ENCODE measurements at places on chromosomes 7 and 10.

GRCh38 chr10:5234106-5234860, 37.6 kb downstream of the AKR1C4 start:
- DNase-seq = no peak

GRCh38 chr7:33774762-33775523, 130.4 kb upstream of the BMPER start:
- no peak for DNase-seq

DNA sequence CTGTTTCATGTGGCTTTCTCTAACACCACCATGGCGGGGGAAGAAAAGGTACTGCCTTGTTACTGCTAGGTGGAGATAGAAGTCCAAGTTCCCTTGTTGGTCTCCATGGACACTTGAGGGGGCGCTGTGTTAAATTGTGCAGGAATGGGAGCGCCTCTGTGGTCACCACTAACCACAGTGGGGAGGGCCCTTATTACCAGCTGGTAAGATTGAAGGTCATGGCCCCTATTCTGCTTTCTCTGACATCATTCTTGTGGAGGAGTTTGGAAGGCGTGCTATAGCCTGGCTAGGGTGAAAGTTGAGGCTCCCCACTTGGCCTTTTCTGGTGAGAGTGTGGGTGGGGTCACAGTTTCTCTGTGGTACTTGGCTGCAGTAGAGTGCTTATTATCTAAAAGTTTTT, 14.9 kb upstream of the MXI1 start:
- DNase-seq = no peak

- DNase-seq = no peak
Observed at GRCh38 chr7:114155116-114156110, 236.6 kb upstream of the PPP1R3A start.

- DNase-seq = no peak
Observed at GRCh38 chr7:45036317-45036716, 36.3 kb downstream of the CCM2 start.

- no peak for DNase-seq
Observed at GRCh38 chr7:73822319-73823173, 8.2 kb upstream of the CLDN4 start.

GRCh38 chr10:21514818-21515351, 10.6 kb downstream of the SKIDA1 start:
- DNase-seq = no peak

DNA sequence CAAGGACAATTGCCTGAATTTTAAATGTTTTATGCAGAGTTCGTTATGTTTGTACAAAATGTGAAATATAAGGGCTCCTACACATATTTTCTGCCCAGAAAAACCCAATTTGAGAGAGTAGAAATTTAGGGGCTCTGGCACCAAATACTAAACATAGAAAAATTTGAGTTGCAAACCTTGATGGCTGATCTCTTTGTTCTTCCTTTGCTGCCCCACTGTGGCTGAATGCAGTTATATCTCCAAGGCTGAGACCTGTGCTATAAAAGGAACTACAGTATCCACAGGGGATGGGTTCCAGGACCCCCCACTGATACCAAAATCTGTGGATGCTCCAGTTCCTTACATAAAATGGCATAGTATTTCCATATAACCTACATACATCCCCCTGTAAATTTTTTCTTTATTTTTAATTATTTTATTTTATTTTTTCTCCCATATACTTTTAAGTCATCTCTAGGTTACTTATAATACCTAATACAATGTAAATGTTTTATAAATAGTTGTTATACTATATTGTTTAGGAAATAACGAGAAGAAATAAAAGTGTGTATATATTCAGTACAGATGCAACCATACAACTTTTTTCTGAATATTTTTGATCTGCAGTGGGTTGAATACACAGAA, 22.5 kb downstream of the CFAP43 start:
- peak; percentile 48 for DNase-seq

DNA sequence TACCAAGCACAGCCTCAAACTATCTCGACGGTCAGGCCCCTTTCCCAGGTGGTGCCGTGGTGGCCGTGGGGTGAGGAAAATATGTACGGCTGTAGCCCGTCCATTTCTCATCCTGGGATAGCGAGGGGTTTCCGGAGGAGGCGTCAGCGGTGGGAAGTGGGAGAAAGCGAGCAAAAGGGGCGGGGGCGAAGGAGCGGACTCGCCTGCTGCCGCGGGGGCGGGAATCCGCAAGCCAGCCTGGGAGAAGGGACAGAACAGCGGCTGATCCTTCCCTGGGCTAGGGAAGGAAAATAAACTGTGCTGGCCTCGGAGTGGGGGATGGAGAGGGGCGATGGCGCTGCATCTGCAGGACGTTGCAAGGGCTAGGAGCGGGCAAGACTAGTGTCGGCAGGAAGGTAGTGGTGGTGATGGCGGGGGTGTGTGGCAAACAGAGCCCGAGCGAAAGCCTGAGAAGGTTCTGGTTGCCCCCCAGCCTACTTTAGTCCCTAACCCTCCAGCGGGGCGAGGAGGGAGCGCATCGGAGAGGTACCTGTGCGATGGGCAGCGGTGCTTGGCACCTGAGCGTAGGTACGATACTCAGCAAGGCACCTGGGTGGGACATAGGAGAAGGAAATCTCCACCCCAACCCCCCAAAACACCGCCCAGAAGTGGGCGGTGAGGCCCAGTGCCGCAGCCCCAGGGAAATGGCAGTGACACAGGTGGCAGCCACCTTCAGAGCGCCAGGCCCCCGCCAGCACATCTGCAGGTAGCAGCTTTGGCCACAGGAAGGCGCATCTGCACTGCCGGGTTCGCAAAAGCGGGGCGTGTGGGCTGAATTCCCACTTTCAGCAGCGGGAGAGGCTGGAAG, 49.9 kb upstream of the STEAP1B start:
- DNase-seq = no peak

- no peak for DNase-seq
Observed at GRCh38 chr7:79221211-79221610, 232.3 kb downstream of the MAGI2 start.

DNA sequence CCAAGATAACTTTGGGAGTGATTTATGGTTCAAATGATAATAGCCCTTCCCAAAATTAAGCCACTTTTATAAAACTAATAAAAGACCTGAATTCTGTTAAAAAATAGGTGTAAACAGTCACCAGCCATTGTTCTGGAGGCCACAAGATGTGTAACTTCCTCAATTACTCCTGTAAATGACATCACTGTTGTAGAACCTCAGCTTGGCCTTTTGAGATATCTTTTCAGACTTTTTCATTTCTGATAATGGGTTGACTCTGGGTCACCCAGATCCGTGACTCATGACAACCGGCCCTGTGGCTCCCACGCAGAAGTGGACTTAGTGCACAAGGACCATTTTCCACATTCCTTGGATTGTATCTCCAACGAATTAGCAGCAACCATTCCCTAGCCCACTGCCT, 106.6 kb downstream of the DKK1 start:
- DNase-seq = no peak

DNA sequence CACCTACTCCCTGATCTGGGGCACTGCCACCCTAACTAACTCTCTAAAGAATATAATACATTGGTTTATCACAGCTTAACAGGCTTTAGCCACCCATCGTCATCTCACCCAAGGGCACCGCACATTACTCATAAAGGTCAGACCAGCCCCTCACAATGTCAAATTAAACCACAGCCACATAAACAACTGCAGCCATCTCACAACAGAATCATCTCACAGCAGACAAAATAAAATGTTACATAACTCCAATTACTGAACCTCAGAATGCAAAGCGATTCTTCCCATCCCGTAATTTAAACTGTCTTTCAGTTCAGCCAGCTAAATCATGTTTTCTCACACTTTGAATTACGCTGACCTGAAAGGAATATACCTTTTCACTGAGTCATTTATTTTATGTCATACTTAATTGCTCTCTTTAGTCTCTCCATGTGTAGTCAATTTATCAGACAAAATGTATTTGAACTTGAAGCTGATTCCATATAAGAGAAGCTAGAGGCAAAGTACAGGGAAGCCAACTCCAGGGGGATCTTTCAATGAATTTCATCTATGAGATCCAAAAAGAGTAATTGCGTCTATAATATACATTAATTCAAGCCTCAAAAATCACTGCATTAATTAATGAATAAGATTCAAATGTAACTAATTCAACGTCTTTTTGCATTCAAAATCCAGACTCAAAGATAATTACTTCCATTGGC, 96.9 kb upstream of the NEBL start:
- DNase-seq = no peak

DNA sequence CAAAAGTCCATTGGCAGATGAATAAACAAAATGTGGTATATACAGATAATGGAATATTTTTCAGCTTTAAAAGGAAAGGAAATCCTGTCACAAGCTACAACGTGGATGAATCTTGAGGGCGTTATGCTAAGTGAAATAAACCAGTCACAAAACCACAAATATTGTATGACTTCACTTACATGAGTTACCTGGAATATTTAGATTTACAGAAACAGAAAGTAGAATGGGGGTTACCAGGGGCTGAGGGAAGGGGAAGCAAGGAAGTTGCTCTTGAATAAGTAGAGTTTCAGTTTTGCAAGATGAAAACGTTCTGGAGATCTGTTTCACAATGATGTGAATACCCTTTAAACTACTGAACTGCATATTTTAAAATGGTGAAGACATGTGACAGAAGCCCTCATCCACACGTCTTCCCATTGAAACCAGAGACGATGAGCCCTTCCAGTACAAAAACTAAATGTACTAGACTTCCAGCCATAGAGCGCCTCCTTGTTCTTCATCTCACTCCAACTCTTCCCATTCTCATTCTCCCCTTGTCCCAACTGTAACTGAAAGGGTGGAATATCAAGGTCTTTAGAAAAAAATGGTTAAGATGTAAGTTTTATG, 62.4 kb downstream of the MICU1 start:
- no peak for DNase-seq

DNA sequence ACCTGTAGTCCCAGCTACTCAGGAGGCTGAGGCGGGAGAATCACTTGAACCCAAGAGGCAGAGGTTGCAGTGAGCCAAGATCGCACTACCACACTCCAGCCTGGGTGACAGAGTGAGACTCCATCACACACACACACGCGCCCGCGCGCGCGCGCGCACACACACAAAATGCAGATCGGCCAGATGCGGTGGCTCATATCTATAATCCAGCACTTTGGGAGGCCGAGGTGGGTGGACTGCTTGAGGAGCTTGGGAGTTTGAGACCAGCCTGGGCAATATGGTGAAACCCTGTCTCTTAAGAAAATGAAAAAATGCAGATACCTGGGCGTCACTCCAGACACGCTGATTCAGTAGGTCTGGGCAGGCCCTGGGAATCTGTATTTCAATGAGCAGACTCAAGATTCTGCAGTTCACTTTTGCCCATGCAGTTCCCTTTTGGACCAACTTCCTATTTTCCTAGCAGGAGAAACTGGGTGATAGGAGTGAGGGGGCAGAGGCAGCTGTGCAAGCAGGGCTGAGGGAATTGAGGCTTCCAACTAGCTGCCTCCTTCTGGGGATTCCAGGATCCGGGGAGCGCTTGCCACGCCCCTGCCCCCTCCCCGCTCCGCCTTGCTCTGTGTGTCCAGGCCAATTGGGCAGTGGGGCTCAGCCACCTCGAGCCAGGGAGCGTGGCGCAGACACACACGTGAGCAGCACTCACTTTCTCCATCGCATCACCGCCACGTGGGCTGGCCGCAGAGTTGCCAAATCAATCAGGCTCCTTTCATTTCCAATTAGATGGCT, 173.6 kb downstream of the SH3PXD2A start:
- no peak for DNase-seq

- no peak for DNase-seq
Observed at GRCh38 chr7:109834851-109835250, 1256.1 kb upstream of the LRRN3 start.

DNA sequence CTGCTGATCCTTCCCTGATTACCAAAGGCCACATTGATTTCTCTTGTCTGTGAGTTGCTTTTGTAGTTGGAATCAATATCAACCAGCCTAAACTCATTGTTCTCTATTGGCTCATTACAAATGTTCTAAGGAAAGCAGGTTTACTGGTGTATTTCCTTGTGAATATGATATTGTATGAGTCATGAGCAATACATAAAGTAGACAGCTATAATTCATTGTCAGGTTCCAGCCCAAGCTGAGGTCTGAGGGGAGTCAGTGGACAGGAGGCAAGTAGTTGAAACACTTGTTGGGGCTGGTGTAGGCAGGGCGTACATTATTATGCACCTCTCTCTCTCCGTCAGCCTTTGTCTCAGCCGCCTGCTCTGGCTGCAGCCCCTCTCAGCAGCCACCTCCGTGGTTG, 451.7 kb downstream of the IPMK start:
- DNase-seq = no peak

DNA sequence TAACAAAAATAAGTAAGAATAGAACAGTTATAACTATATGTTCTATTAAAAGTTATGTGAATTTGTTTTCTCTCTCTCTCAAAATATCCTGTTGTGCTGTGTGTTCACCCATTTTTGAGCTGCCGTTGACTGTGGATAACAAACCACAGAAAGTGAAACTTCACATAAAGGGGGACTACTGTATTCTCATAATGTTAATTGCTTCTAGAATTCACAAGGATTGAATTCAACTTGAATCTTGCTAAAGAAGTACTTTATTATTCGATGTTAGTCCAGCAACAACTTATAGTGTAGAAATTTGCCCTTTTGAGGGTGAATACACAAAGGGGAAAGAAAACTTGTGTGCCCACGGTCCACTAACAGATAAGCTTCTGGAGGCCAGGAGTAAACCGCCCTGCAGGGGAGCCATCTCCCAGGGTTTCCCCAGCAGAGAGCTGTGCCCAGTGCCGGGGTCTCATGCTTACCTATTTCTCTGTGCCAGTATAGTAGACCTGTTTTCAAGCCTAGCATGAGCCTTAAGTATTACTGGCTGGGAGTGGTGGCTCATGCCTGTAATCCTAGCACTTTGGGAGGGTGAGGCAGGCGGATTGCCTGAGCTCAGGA, 87.1 kb downstream of the KAT6B start:
- no peak for DNase-seq

DNA sequence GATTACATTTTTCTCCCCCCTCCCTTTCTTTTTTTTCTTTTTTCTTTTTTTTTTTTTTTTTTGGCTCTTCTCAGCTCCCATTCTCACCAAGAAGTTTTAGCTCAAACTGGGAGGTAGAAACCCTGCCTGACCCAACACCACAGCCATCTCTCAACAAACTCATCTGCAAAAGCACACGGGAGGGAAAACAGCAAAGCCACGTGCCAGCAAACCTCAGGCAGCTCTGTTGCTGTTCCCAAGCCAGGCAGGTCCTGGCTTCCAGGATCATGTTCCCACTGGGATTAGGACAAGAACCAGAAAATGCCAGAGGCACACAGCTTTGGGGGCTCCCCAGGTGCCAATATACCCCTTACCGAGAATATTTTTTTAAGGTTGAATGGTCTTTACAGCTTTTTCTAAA, 56.7 kb downstream of the ITIH5 start:
- no peak for DNase-seq

GRCh38 chr10:120105001-120105400, 212.5 kb downstream of the SEC23IP start:
- no peak for DNase-seq

DNA sequence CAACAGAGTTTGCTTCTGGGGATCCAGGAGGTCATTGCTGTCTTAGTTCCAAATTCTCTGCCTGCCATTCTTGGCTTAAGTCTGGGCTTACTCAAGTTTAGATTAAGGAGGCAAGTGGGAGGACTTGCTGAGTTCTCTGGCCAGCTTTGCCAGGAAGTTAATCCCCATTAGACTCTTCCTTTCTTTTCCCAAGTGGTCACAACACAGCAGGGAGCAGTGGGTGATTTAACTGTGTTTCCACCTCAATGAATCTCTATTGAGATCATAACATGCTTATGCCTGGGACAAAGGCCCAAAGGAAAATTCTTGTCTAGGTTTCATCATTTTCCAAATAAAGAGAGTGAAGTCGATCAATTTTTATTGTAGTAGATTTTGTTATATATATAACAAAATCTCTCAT, 1159.6 kb downstream of the SORCS3 start:
- no peak for DNase-seq

GRCh38 chr7:25496476-25497368, 268.4 kb upstream of the NPVF start:
- no peak for DNase-seq

- DNase-seq = no peak
Observed at GRCh38 chr10:3813986-3814837, 29.2 kb upstream of the KLF6 start.
